ENCODE measurements at places on chromosomes 2 and 18.

GRCh38 chr2:26568076-26568890, 72.9 kb downstream of the CIB4 start:
- DNase-seq: no peak

DNA sequence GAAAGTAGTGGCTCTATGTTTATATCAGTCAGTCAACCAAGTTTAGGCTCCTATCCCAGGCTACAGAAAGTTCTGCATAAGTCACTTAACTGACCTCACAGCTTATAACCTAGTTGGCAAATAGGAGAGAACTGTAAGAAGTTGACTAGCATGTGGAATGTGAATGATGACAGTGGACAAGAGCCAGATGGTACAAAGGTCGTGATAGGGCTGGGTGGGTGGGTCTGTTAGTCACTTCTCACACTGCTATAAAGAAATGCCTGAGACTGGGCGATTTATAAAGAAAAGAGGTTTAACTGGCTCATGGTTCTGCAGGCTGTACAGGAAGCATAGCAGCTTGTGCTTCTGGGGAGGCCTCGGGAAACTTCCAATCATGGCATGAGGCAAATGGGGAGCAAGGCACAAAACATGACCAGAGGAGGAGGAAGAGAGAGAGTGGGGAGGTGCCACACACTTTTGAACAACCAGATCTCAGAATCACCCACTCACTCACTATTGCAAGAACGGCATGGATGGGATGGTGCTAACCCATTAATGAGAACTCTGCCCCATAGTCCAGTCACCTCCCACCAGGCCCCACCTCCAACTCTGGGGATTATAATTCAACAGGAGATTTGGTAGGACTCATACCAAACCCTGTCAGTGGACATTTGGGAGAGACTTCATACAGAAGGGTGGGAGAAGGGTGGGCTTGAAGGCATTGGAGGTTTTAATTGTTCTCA, 68.8 kb downstream of the LTBP1 start:
- peak; percentile 57 for DNase-seq

GRCh38 chr18:72613534-72613930, 69.4 kb upstream of the CBLN2 start:
- DNase-seq: no peak

DNA sequence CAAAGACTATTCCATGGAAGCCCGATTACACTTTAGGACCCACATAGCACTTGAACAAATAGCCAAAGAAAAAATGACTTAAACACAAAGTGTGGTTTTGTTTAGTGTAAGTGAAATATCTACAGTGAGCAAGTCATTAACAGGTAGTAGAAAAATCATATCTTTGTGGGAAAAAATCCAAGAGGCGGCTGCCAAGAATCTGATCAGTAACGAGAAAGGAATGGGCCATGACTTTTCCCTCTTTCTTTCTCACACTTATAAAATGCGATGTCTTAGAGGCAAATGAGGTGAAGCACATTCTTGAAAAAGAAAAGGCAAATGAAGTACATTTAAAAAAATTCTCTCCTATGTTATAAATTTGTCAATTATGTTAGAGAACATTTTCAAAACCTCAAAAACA, 12.9 kb upstream of the GEMIN6 start:
- DNase-seq: peak; percentile 55

DNA sequence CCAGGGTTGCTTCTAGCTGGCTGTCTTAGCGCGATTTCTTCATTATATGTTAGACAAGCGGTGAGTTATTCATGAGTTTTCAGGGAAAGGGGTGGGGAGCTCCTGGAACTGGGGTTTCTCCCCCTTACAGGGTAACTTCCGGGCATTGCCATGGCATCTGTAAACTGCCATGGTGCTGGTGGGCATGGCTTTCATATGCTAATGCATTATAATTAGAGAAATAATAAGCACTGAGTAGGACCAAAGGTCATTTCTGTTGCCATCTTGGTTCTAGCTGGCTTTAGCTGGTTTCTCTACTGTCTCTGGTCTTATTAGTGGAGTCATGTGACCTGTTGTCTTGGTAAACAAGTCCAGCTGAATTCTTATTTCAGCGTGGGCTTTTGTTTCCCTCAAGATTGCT, 5.5 kb upstream of the SNTG2 start:
- no peak for DNase-seq

- no peak for DNase-seq
Observed at GRCh38 chr2:42905341-42906110, 113.1 kb upstream of the HAAO start.

DNA sequence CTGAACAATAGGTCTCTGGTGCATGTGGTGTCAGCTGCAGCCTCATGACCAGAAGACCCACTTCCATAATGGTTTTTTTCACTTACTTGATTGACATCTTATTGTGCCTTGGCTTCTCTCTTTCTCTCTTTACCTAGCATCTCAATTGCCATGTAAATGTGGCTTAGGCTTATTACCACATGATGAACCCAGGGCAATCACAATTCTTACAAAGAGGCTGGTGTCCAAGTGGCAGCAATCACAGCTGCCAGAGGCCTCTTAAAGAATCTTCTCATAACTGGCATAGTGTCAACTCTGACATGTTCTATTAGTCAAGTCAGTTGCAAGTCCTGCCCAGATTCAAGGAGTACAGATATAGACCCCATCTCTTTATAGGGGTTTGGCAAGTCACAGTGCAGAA, 1224.8 kb downstream of the SUCLG1 start:
- DNase-seq: no peak

- DNase-seq: no peak
Observed at GRCh38 chr2:71898851-71899681, 248.6 kb downstream of the CYP26B1 start.

- DNase-seq: no peak
Observed at GRCh38 chr2:2873450-2873811, 504.2 kb downstream of the EIPR1 start.

Data from AG04449 (cell line).